ENCODE measurements at places on chromosomes 7 and 10.
A peak's percentile ranks its signal among the peaks of the same experiment; 100 is the strongest.

GRCh38 chr10:15445006-15445390, 73.9 kb upstream of the FAM171A1 start:
- DNase-seq = no peak

DNA sequence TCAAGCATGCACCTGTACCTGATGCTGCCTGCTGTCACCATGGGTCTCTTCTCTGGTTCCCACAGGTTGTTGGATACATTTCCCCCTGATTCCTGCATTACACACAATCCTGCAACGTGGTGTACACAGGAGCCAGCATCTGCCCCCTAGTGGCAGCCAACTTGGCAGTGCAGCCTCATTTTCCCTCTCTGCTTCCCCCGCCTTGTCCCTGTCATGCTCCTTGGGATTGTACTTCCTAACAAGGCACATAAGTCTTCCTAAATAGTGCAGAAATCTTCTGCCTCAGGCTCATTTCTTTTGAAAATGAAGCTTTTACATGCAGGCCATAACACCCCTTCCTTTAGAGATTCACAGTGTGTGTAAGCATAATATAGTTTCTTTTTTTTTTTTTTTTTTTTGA, 387.5 kb downstream of the CCSER2 start:
- DNase-seq = no peak

DNA sequence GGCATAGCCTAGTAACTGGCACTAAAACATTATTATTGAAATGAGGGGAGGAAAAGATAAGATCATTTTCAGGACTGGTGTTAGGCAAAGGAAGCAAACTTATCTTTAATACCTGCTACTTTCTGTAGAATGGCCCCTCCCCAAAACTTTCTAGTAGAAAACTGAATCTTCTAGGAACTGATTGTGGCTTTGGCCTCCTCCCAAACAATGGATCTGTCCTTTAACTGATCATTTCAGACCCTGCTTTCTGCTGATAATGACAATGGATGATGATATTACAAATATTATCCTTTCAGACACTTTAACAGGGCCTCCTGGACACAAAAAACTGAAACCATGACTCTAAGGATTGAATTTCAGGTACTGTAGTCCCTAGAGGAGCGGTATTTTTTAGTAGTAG, 55.1 kb downstream of the EZH2 start:
- DNase-seq = no peak

DNA sequence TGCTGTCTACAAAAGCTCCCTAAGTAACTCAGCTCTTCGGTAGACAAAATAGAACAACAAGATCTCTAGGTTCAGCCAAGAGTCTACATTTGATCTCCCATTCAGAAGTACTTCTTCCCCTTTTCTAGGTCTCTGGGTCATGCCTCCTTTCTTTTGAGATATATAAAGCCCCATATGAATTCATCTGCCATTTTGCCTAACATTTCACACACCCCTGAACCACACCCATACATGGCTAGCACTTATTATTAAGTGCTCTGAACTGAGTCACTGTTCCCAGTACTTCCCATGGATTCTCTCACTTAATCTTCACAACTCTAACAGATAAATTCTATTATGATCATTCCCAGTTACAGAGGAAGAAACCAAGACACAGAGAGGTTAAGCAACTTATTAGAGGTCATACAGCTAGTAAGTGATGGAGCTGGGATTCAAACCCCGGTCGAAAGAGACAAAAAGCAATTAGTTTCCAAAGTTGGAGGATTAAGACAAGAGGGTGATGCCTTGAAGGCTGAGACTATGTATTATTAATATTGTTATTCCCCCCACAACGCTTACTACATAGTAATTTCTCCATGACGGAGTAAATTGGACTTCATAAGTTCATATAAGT, 17.3 kb downstream of the MYOF start:
- no peak for DNase-seq

- DNase-seq = peak; percentile 55
Measured at GRCh38 chr7:156892081-156892800, 742 bp downstream of the LMBR1 start.

GRCh38 chr10:111004016-111004415, 72.8 kb upstream of the ADRA2A start:
- DNase-seq = peak; percentile 10

GRCh38 chr10:55550236-55550635, 749.2 kb upstream of the PCDH15 start:
- DNase-seq = no peak

GRCh38 chr7:2728316-2729030, 40.5 kb downstream of the AMZ1 start:
- no peak for DNase-seq

GRCh38 chr10:88019753-88020152, 156.3 kb downstream of the PTEN start:
- no peak for DNase-seq

DNA sequence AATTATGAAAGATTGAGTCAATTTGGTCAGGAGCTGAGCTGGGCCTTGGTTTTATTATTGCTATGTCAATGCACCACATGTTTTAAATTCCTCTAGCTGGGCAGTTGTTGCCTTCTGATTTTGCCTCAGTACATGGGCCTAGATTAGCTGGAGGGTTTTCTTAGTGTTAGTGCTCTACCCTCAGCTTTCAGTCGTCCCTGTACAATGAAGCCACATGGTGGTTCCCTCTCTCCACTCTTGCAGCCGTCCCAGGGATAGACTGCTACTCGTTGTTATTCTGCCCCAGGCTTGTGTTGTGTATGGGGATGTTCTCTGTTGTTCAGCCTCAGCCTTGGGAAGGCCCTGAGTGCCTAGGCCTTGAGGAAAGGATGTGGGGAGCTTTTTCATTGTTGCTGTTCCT, 37.0 kb downstream of the NHLRC2 start:
- DNase-seq = no peak

- no peak for DNase-seq
Measured at GRCh38 chr10:125112697-125113494, 47.5 kb downstream of the CTBP2 start.

- DNase-seq = no peak
Measured at GRCh38 chr7:80139236-80139635, 4.6 kb downstream of the GNAI1 start.

GRCh38 chr10:54585572-54585971, 215.5 kb downstream of the PCDH15 start:
- DNase-seq = no peak

- DNase-seq = no peak
Measured at GRCh38 chr10:52677086-52677485, 95.5 kb downstream of the MBL2 start.

DNA sequence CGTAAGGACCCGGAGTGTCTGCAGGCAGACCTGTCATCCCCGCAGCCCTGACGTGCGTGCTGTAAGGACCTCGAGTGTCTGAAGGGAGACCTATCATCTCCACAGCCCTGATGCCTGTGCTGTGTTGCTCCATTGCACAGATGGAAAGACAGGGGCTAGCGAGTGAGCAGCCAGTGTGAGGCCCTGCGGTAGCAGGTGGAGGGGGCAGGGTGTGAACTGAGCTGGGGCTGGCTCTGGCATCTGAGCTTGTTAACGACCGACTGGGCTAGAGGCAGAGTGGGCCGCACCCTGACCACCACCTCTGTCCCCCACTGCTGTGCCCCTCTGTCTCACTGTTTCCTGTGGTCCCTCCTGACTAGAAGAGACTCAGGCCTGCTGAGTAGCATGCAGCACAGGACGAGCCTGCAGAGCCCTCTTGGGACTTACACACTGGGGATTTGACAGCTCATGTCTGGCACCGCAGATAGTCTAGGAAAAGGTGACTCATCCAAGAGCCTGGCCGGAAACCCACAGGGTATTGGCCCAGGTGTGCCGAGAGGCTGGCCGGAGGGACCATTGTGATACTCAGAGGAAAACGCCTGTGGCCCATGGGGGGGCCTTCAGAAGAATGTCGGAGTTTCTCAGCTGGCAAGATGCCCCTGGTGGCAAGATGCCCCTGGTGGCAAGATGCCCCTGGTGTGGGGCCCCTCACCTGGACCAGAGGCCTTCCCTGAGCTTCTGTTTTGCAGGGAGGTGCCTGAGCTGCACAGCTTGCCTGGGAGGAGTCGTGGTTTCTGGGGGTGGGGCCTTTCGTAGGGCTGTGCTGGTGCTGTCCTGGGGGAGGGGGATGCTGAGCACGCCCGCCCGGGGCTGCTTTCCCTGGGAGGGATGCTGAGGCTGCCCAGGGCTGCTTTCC, 34.3 kb downstream of the INPP5A start:
- DNase-seq = peak; percentile 78

DNA sequence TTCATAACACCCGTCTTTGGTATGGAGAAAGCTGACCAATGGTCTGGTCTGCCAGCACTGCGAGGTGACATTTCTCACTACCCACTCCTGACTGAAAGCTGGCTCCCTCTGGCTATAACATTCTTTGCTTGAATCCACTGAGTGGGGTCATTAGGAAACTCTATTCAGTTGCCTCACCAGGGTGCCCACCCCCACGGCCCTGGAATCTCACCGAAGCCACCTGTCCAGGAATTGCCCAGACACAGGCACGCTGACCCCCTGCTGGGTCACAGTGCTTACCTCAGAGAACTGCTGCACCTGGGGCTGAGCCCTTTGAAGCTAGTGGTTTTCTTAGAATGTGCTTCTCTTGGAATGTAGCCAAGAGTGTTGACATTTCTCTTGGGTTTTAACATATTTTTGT, 28.6 kb downstream of the HECW1 start:
- no peak for DNase-seq

DNA sequence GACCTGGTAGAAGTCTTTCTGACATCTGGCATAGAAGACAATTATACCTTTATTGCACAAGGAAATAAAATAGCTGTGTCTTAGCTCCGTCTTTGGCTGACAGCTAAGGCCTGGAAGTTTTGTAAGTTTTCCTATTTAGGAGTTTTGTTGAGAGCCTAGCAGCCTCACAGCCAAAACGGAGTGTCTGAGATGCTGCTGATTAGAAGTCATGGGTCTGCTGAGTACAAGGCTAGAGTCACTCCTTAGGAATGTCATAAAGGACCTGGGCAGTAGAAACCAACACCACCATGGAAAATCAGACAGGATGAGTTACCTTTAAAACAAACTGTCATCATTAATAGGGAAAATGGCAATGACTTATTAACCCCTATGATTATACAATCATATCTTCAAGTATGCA, 442.5 kb downstream of the KCNMA1 start:
- no peak for DNase-seq

DNA sequence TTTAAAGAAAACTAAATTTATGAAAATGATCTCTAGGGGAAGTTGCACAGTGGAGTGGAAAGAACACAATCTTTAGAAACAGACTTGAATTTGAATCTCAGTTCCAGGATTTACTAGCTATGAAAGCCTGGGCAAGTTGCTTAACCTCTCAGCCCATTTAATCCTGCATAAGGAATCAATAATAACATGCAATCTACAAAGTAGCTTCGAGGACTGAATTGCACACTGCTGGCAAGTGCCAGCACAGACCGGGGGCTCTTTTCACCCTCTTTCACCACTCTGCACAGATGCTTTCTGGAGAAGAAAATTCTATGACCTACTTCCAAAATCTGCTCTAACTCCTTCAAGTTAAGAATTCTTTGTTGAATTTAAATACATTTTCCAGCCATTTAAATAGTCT, 63.4 kb upstream of the ANK3 start:
- no peak for DNase-seq

GRCh38 chr10:3119796-3120459, 52.6 kb downstream of the PFKP start:
- no peak for DNase-seq

- DNase-seq = no peak
Measured at GRCh38 chr7:137909042-137909441, 62.3 kb upstream of the DGKI start.

GRCh38 chr7:128697302-128697905, 25.3 kb downstream of the GARIN1A start:
- DNase-seq = peak; percentile 68

GRCh38 chr10:129163531-129163930, 303.5 kb upstream of the MGMT start:
- no peak for DNase-seq

DNA sequence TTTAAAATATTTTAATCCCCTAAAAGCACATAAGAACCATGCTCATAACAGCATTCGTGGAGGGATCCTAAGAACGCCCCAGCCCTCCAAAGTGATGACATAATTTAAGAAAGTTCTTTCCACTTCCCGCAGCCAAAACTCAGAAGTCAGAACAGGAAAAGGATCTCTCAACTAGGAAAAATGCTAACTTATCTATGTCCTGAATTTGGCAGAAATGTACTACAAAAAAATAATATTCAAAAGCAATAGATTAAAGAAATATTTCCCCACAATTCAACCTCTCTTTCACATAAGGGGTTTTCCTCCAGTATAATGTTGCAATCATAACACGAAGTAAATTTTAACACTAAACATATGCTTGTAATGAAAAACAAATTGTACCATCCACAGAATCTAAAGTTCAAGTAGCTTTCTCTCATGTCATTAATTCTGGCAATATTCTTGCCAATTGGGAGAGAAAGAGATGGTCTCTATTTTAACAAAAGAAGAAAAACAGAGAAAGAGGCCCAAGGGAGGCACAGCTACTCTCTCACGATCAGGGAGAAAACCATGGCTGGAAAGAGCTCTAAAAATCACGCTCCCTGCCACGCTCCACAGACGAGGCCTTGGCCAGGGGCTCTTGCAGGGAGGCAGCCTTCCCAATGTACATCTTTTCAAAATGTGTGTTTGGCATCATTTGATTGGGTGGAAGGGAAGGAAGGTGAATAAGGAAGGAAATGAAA, 22.9 kb downstream of the ASB13 start:
- no peak for DNase-seq

- DNase-seq = no peak
Measured at GRCh38 chr7:123211545-123211944, 11.8 kb upstream of the SLC13A1 start.

DNA sequence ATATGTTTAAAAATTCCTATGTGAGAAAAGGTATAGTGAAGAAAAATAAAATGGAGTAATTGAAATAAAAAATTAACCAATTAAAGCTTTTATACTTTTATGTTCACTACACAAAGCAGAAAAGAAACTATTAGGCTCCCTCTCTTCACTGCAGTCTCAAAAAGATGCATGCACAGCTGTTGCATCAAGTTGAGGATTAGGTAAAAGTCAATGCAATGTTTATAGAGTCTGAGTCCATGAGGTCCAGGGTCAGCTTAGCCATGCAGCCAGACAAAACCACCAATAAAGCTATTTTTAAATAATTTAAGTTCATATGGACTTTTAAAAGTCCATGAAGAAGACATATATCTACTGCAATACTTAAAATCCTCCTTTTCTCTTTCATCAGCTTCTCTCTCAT, 31.1 kb upstream of the ING3 start:
- no peak for DNase-seq

DNA sequence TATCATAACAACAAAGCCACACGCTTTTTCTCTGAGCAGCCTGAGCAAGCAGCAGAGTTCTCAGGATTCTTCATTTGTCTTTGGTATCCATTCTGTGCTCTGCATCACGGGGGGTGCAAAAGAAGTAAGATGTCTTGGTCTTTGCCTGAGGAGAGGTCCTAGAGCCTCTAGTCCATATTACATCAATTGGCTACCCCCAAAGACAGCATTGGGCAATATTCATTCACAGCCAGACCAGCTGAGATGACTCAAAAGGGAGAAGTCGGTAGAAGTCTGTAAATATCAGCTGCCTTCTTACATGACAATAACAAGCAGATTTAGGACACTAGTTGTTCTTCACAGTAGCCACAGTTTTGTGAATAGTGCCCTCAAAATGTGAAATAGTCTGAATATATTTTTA, 66.6 kb downstream of the FZD1 start:
- no peak for DNase-seq
